Hypothalamus (tissue), 51 donors: ENCODE measurements at places on chromosomes 5 and 9.

DNA sequence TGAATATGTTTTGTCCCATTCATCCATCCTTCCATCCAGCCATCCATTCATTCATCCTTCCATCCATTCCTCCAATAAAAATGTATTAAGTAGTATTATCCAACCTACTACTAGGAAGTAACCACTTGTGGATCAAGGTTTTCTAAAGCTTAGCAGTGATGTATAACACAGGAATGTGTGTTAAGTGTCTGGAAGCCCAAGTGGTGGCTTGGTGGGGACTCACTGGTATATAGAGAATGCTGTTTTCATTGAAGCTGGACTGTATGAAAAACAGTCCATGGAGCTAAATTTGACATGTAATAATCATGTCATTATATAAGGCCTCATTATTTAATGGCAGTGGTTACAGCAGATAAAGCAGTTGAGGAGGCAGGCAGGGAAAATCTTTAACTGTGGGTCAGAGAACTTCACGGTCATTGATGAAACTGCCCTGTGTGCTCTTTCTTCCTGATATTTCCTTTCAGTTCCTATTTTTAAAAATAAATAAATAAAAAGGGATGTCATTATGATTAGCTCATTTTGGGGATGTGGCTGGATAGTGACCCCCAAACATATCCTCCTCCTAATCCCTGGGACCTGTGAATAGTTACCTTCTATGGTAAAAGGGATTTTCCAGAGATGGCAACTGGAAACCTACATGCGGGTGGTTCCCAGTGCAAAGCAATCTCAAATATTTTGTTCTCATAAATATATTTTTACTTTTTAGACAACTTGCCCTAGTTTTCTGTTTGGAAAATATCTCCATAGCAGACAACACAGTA is 82.3 kb downstream of the DAPK1 start:
- DNase-seq = no peak

DNA sequence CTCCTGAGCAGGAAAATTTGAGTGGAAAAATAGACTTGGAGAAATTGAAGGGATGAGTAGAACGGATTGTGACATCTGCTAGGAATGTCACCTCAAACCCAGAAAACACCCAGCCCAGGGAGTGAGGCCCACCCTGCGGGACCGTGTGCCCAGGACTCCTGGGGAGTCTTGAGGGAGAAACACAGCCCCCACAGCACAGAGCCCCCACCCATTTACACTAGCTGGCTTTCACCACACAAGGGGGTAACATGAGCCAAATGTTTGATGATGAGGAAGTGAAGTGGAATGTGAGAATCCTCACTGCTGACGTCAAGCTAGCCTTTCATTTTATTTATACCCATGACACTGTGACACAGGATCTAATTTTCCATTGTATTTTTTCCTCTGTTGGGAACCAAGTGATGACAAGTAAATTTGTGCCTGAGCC is 42.8 kb upstream of the PDE8B start:
- no peak for DNase-seq

- no peak for DNase-seq
These were observed 16.3 kb downstream of the IRF1 start for GRCh38 chr5:132474131-132474723.

GRCh38 chr5:87372705-87373104 is 40.0 kb downstream of the CCNH start:
- DNase-seq = no peak

- no peak for DNase-seq
These were observed 506.9 kb downstream of the ZNF608 start for GRCh38 chr5:124239572-124239971.

DNA sequence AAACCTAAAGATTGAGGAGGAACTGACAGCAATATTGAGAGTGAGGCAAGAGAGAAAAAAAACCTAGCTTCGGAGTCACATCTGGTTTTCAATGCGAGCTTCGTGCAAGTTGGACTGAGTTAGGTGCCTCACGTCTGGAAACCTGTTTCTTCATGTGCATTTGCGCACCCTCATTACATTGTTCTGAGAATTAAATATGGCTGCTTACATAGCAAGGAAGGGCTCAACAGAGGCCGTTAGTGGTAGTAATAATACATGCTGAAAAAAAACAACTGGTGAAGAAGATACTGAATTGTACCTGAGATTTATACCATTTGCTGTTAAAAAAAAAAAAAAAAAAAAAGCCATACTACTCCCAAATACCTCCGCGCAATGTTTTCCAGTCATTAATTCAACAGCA is 18.6 kb downstream of the DNAJA1 start:
- no peak for DNase-seq

DNA sequence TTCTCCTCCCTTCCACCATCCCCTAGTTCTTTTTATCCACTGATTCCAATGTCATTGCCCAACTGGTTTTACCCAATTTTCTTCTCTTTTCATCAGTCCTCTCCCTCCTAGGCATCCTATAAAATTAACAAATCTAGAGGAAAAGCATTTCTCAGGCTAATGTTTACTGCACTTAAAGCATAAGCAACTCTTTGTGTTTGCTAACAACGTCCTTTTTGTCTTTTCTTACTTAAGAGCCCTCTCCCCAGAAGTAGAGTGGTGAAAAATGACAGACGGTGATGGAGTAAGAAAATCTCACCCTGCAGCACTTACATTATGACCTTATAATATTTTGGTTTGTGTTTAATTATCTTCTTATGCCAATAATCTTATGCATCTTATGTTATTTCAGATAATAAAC is 1.6 kb upstream of the SPATA9 start:
- DNase-seq = no peak

GRCh38 chr5:146363161-146363874 is 24.7 kb downstream of the POU4F3 start:
- DNase-seq = no peak

DNA sequence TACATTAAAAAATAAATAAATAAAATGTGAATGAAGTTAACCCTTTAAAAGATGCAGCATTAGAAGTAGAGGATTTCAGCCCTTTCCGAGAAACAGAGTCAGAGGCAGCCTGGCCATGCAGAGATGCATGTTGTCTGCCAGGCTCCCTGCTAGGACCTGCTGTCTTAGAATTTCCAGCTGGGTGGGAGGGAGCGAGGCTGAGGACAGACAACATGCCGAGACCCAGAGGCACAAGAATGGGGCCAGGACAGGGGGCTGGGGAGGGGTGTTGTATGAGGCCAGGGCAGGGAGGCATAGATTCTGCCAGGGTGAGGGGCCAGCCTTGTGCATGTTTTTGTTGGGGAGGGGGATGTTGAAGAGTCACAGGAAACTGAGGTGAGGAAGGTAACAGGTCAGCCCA is 68.6 kb upstream of the NEURL1B start:
- DNase-seq = no peak

DNA sequence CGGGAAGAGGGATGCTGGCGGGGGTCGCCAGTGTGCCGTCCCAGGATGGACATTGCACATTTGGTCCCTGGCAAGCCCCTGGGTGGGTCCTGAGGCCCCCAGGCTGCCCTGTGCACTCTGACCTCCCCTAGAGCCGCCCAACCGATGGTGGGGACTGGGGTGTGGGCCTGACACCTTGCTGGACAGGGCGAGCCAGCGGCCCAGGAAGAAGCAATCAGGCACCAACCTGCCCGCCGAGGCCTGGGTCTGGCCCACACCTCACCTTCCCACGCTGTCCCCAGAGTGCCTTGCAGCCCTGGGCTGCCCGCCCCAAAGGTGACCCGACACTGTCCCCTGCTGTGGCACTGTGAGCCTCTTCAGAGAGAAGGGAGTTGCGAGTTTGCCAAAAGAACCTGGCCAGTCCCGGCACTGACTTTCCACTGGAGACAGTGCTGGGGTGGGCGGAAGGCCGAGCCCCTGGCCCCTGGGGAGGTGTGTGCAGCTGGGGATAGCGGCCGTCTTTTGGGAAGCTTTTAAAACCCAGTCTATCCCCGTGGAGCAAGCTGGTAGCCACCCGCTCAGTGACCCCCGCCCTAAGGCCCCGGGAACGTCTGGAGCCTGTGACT is 12.0 kb upstream of the NRARP start:
- DNase-seq = no peak

DNA sequence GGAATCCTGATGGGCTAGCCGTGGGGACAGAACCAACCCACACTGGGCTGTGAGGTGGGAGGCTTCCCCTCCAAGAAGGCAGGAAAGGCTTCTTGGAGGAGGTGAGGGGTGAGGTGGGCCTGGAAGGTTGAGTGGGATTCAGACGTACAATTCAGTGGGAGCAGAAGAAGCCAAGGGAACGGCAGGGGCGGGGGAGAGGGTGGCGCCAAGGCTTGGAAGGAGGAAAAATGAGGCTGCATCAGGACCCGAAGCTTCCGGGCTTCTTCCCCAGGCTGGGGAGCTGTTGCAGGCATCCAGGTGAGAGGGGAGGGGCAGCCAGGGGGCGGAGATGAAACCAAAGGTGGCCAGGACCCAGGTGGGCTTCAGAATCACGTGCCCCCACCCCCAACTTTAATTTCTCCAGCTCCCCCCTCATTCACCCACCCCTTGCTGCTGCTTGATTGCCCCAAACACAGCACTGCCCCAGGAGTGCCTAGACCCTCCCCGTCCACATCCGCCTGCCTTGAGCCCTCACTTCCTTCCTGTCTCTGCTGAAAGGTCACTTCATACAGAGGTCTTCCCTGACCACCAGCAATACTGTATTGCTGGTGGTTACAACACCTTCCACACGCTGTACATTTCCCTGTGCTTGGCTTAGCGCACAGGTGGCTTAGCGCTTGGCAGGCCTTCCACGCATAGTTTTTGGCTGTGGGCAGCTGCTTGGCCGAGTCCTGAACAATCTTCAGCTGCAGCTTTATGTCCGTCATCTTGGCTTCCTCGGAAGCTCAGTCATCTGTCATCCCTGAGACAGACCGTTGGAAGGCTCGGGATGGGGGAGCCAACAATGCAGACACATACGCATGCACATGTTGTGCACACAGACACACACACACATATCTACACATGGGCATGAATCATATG is 193.5 kb downstream of the RGS3 start:
- no peak for DNase-seq

GRCh38 chr9:13386935-13387733 is 107.6 kb upstream of the MPDZ start:
- DNase-seq = no peak

DNA sequence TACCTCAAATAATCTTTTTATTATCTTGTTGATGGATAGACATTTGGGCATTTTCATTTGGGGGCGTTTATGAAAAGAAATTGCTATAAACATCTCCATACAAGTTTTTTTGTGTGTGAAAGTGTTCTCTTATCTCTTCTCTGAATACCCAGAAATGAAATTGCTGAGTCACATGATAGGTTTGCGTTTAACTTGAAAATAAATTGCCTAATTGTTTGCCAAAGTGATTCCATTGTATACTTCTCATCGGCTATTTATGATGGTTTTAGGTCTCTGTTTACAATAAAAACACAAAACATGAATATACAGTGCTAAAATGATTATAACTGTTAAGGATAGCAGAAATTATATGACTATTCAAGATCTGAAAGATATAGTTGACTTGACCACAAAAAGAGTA is 361.7 kb downstream of the TAF11L14 start:
- DNase-seq = no peak

GRCh38 chr9:76143834-76144233 is 250.4 kb downstream of the RFK start:
- no peak for DNase-seq

DNA sequence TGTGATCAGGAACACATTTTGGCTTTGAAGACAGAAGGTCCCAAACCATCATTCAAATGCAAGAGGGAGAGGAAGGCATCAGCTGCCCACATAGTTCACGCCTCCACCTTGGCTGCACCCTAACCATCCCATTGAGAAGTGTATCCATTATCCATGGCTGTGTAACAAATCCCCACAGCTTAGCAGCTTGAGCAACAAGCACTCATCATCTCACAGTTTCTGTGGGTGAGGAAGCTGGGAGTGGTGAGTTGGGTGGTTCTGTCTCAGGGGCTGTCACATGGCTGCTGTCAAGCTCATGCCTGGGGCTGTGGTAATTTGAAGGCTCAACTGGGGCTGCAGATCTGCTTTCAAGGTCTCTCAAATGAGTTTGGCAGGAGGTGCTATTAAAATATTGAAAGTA is 23.0 kb upstream of the CEP72 start:
- no peak for DNase-seq

GRCh38 chr5:132790201-132790865 is 13.3 kb upstream of the SEPTIN8 start:
- no peak for DNase-seq

GRCh38 chr5:111227801-111228200 is 3.6 kb downstream of the CAMK4 start:
- no peak for DNase-seq

DNA sequence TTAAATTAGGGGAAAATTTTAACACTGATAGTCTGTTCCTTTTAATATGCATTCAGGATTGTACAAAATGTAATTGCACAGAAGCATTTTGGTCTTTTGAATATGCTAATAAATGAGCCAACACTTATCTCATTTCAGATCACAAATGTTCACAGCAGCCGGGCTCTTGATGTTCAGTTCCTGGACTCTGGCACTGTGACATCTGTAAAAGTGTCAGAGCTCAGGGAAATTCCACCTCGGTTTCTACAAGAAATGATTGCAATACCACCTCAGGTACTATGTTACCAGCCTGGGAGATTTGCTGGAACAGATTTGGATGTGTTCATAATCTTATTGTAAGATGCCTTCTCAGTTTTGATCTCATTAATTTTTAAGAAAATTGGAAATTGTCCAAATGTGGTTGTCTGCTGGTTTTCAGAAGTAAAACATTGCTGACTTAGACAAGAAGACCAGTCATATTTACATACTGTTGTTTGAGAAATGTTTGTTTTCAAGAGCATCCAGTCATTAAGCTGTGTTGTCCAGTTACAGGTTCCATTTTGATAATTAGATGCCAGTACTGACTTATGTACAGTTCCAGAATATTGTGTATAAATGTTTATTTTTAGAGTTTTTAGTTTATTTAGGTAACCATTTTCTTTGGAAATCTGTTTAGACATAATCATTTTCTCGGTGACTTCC is 23.0 kb upstream of the TMOD1 start:
- DNase-seq = no peak

DNA sequence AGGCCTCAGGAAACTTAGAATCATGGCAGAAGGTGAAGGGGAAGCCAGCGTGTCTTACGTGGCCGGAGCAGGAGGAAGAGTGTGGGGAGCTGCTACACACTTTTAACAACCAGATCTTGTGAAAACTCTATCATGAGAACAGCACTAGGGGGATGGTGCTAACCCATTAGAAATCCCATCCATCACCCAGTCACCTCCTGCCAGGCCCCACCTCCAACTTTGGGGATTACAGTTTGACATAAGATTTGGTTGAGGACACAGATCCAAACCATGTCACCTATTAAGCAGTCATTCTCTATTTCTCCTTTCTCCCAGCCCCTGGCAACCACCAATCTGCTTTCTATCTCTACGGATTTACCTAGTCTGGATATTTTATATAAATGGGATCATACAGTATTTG is 26.9 kb downstream of the PBX3 start:
- DNase-seq = no peak
